ENCODE measurements at places on chromosomes 12 and 14.

GRCh38 chr12:49950273-49951251 lies at the start of gene AQP2:
Gene AQP2 (plus strand): TSS chr12:49950737. CDS start chr12:49950831, 94 bp downstream.
- no peak for DNase-seq

DNA sequence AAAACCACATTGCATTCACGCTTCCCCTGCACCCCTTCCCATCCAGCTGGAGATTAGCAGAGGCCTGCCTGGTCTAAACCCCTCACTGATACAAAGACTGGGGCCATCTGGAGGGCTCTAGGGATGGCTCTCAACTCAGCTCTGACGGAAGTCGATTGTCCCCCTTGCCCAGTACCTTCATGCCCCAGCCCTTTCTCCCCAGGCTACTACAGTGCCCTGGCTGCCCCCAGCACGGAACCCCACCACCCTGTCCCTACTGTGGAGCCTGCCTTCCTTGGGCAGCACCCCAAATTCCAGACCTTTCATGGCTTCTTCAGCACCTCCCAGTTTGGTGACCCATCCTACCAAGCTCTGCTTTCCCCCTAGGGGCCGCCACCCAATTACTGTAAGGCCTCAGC lies 25.6 kb downstream of the ZFP36L1 start:
- DNase-seq, result no peak

- DNase-seq, result no peak
Observed at GRCh38 chr14:39641224-39641623, 209.0 kb upstream of the FBXO33 start.

- DNase-seq, result no peak
Observed at GRCh38 chr12:131946757-131947156, 3.0 kb upstream of the EP400 start.

GRCh38 chr12:40569626-40570179 lies 122.5 kb upstream of the CNTN1 start:
- no peak for DNase-seq

DNA sequence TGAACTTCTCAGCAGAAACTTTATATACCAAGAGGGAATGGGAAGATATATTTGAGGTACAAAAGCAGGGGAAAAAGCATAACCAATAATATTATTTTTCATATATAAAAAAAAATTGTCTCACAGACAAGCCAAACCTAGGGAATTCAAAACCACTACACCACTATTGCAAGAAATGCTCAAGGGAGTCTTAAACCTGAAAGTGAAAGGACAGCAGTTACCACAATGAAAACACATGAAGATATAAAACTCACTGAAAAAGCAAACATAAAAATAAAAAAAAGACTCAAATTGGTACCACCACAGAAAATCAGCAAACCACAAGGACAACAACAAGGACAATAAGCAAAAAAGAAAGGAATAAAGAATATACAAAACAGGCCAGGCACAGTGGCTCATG lies 131.9 kb downstream of the CEP128 start:
- no peak for DNase-seq

DNA sequence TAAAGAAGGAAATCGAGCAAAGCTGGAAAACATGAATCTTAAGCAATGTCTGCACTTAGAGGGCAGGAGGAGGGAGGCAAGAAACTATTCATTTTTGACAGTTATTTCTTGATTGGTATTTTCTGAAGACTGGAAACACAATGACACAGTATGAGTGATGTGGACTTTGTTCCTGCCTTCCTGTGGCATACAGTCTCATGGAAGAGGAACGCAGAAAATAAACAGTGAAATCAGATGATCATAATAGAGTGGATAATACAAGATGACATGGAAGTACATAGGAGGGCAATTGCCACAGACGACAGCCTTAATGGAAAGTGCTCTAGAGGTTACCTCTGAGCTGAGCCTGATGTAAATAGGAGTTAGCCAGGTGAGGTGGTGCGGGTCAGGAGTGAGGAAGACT lies 140.4 kb upstream of the MAX start:
- no peak for DNase-seq

DNA sequence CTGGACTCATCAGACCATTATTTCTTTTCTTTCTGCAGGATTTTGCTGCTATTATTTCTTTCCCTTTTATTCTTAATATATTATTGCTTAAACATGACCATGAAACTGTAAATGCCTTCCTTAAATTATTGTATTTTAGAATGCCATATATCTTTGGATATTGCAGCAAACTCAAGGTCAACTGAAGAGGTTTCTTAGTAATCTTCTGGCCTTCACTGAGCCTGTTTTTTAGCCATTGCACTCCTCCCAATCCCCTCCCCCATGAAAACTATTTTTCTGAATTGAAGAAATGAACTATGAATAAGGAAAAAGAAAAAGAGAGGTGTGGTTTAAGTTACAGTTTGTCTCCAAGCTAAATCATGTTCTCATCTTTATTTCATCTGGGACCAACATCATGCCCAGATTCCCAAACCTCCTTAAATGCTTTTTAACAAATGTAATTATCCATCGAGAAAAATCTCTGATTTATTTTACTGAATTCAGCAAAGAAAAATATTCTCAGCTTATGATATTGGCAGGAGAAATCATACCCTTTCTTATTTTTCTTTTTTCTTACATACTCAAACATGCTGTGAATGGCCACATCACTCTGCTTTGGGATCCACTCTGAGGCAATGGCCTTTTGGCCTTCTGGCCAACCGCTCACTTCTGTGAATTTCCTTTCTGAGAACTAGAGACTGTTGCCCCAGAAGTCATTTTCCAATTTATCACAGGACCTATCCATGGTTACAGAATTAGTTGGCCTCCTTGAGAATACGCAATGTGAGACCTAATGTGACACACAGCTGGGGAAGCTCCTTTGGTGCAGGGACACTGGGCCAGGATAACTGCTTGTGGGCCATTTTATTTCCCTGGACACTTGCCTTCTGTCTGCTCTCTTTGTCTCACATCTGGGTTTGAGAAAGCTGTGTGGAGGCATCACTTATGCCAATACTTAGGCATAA lies 50.9 kb downstream of the IGF1 start:
- no peak for DNase-seq

GRCh38 chr12:59070322-59070933 lies 150.1 kb upstream of the LRIG3 start:
- no peak for DNase-seq

- DNase-seq, result no peak
Observed at GRCh38 chr14:82412545-82412944, 878.9 kb upstream of the SEL1L start.

DNA sequence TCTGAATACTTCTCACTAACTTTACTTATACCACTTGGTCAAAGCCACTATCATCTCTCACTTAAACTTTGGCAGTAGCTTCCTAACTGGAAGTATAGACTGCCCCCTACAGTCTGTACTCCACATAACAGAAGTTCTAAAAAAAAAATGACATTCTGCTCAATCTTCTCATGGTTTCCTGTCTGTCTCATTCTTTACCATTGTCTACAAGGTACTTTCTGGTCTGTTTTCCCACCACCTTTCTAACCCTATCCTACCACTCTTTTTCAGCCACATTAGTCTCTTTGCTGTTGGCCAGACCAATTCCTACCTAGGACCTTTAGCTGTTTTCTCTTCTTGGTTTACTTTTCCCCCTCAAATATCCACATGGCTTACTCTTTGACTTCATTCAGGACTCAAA lies 14.7 kb downstream of the CPSF6 start:
- DNase-seq, result no peak

- DNase-seq, result no peak
Observed at GRCh38 chr12:25014961-25015360, 66.1 kb upstream of the BCAT1 start.

- no peak for DNase-seq
Observed at GRCh38 chr12:116876151-116876869, 4.9 kb downstream of the HRK start.

DNA sequence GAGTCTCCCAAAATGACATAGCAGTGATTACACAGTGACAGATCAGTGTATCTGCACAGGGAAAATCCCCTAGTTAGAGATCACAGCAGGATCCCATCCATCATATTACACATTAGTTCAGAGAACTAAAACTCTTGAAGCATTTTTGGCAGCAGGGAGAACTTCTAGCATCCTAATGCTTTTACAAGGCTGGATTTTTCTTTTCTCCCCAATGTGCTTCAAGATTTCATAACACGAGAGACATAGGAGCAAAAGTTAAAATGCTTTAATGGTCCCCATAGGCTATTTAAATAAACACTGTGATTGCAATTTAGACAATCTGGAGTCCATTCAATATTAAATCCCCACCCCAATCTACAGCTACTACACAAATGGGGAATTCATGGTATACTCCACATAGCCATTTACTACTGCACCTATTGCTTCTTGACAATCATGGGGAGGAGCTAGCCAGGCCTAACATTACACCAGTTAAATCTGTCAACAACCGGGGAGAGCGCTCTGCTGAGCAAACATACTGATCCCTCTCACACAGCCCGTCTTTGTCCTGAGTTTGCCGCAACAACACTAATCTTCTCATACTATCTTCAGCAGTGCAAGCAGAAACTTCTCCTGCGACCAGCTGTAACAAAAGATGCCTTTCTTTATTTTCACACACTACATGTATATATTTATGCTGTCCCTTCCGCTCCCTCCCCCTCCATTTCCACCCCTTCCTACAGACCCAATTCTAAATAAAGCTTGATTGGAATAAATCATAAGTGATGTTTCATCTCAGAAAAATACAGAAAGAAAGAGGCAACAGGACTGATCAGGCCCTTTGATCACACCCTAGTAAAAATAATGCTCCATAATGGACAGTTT lies 120.3 kb upstream of the SOX5 start:
- no peak for DNase-seq

- no peak for DNase-seq
Observed at GRCh38 chr14:100873096-100873482, 30.4 kb downstream of the RTL1 start.

GRCh38 chr14:95686935-95687334 lies 709 bp downstream of the TCL1B start:
- no peak for DNase-seq

GRCh38 chr12:12983420-12984035 lies 16.5 kb downstream of the HEBP1 start:
- no peak for DNase-seq

- no peak for DNase-seq
Observed at GRCh38 chr12:65355461-65355860, 77.0 kb downstream of the MSRB3 start.

DNA sequence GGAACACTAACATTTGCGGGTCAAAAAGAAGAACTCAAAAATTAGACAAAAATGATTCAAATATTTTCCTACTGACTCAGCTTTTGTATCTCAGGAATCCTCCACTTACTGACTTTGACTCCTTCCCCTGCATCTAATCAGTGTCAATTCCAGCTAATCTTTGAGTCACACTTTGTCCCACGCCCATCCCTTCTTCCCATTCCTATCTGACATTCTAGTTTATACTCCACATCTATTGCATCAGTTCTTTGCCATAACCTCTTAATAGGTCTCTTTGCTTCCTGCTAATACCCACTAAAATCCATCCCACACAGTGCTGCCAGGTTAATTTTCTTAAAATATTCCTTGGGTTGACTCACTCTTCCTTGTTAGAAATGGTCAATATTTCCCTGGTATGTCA lies 19.1 kb downstream of the BBS10 start:
- DNase-seq, result no peak

GRCh38 chr12:113664224-113664681 lies 192.6 kb upstream of the LHX5 start:
- DNase-seq, result no peak

DNA sequence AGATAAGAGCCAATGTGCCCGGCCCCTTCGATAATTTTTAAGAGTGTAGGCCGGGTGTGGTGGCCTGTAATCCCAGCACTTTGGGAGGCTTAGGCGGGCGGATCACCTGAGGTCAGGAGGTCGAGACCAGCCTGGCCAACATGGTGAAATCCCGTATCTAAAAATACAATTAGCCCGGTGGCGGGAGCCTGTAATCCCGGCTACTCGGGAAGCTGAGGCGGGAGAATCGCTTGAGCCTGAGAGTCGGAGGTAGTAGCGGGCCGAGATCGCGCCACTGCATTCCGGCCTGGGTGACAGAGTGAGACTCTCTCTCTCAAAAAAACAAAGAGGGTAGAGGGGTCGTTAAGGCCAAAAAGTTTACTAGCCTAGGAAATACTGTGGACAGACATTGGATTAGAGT lies 2.6 kb downstream of the KRAS start:
- DNase-seq, result no peak

GRCh38 chr14:56026506-56026905 lies 91.7 kb upstream of the PELI2 start:
- no peak for DNase-seq

GRCh38 chr12:95538006-95538405 lies 13.3 kb downstream of the USP44 start:
- no peak for DNase-seq

- DNase-seq, result no peak
Observed at GRCh38 chr12:48775991-48776649, 12.8 kb downstream of the ADCY6 start.

GRCh38 chr12:59282999-59283398 lies 312.8 kb upstream of the SLC16A7 start:
- DNase-seq, result no peak

- peak; percentile 14 for DNase-seq
Observed at GRCh38 chr14:101620821-101621785, 59.8 kb downstream of the DIO3 start.

- no peak for DNase-seq
Observed at GRCh38 chr12:107649661-107650061, 35.9 kb upstream of the PWP1 start.
